ENCODE measurements at places on chromosomes 4 and X.

DNA sequence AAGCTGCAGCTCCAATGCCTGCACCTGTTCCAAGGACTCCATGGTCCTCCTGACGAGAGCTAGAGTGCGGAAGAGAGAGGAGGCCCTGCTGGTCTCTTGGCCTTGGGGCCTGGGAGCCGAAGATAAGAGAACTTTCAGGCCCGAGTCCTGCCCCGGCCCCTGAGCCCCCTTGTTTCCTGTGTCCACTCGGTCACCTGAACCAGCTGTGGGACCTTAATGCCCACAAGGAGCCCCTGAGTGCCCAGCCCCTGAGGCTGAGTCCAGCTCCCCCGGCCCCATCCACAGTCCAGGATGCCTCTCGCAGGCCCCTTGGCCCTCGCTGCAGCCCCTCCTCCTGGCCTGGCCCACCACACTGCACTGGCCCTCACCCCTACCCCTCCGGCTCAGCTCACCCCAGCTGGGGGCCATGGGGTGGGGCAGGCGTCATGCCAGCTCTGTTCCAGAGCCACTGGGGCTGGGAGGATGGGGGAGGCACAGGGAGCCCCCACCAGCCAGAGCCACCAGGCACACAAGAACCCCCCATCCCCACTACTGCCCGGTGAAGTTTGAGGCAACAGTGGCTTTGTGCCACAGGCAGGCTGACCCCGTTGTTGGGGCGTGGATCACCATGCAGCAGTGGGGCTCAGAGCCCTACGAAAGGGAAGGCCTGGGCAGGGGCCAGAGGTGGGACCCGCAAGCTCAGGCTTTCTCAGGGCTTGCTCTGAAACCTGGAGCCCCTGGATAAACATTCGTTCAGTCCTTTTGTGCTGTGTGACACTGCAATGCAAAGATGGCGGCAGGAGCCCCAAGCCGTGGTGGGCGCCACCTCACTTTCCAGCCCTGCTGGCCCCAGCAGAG is 14.1 kb downstream of the NAT8L start:
- no peak for DNase-seq

DNA sequence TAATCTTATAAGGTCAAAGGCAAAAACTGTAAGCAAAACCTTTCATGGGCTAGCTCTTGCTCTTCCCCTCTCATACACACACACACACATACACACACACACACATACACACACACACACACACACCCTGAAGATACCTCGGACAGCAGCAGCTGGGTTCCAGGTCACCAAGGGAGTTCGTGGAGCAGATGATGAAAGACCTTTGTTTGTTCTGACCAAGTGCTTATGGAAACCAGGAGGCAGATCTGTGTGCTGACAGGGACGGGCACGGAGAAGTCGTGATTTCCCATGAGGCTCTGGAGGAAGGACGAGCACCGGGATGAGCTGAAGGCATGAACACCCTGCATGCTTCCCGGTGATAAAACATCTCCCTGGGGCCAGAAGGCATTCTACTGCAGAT is 35.4 kb upstream of the CRMP1 start:
- DNase-seq = no peak

DNA sequence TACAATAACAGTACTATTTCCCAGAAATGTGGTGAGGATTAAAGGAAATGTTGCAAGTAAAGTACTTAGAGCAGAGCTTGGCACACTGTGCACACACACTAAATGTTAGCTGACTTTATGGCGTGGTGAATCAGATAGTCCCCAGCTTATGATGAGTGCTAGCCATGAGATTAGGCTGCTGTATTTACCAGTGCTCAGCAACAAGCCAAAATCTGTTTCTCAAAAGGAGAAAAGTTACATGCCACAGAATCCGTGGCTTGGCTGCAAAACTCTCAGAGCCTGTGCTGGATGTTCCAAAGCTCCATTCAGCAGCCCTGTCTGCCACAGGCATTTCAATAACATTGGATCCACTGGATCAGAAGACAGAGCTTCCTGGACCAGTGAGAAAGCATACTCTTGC is 12.8 kb upstream of the STBD1 start:
- no peak for DNase-seq

DNA sequence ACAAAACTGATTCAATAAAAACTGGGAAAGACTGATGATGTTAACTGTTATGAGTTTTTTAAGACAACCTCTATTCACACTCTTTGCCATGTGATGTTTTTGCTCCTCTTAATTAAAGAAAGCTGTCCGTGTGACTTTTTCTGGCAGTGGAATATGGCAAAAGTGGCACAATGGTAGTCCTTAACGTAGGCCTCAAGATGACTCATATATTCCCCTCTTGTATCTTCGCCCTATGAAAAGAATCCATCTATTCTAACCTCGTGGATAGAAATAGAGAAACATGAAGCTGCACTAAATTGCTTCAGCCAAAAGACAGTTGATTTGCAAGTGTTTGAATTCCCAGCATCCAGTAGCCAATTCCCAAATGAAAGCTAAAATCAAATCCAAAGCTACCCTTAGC is 603.8 kb upstream of the PCDH7 start:
- DNase-seq = no peak

- DNase-seq = no peak
Observed at GRCh38 chr4:163651761-163652160, 157.3 kb downstream of the TMA16 start.

DNA sequence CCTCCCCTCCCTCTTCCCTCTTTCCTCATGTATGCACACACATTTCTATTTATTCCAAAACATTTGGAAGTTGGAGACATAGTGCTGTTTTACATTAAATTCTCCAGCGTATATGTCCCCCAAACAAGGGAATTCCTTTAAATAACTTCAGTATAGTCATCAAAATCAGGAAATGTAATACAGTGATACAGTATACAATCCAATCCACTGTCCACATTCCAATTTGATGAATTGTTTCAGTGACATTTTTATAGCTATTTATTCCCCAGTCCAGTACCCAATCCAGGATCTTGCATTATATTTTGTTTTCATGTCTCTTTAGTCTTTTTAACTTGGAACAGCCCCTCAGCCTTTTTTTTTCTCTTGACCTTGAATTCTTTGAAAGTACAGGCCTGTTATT is 233.0 kb downstream of the DKK2 start:
- DNase-seq = no peak

GRCh38 chr4:121062521-121062920 is 9.8 kb downstream of the NDNF start:
- DNase-seq = no peak

Data from COR-L47 (cell line).